ENCODE measurements at places on chromosomes 6 and 20.

DNA sequence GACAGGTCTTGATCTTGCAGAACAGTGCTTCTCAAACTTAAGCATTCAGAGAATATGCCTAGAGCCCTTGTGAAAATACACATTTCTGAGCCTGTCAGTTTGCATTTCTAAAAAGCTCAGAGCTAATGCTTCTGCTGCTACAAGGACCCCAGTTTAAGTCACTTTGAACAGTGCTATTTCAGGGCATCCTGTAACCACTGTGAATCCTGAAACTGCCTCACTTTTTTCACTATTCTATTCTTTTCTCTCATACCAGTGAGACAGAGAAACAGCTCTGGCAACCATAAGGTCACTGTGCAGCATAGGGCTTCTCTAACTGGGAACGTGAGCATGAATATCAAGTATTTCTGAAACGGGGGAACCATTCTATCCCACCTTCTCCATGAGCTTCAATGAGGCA, 51.2 kb downstream of the LGSN start:
- DNase-seq = no peak

DNA sequence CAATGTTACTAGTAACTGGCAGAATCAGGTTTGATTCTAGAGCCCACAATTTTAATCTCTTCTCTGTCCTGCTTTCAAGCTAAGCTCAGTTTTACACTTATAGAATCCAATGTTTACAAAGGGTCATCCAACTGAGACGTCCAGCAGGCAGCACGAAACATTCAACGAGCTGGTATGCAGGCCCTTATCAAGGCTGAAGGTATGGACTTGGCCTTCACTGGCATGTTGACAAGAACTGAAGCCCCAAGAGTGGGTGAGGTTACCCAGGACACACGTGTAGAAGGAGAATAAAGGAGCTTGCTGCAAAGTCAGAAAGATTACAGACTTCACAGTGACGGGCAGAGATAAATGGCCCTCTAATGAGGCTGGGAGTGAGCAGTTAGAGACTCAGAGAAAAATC, 187.4 kb downstream of the KIF16B start:
- DNase-seq = no peak

DNA sequence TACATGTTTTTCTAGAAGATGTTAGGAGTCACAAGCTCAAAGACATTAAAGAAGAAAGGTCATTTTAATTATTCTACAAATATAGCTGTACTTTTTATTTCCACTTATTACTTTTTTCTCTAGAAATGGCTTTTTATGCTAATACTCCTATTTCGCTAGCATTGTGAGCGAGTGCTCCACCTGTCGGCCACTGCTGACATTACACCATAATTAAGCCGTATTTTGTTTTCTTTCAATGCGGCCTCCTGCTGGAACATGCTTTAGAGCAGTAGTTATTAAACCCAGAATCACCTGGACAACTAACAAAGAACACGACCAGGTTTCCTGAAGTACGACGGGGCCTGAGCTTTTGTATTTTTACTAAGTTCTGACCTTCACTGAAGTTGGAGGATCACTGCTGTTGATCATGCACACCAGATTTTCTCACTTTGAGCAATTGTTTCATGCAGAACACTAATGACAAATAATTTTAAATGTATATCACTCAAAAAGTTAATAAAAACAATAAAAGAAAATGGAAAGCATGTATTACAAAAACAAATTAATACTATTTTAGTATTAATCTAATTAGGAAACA, 74.1 kb upstream of the PAK5 start:
- peak; percentile 29 for DNase-seq

GRCh38 chr6:23213193-23213592, 643.8 kb downstream of the HDGFL1 start:
- peak; percentile 6 for DNase-seq

DNA sequence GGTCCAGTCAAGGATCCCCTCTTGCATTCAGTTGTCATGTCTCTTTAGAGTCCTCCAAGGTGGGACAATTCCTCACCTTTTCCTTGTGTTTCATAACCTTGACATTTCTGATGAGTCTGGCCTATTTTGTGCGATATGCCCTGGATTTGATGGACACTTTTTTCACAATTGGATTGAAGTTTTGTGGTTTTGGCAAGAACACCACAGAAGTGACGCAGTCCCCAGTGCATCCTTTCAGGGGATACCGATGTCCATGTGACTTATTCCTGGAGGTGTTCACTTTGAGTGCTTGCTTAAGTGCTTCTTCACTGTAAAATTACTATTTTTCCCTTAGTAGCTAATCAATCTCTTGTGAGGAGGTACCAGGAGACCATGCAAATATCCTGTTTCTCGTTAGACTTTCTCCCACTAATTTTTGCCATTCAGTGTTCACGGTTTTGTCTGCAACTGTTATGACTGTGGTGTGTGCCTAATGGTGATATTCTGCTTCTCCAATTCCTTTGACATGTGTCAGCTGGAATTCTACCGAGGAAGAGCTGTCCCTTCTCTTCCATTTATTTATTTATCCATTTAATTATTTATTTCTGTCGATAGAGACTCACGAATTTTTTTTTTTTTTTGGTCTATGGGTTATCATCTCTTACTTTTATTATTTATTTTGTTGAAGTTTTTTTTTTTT, 30.8 kb downstream of the BPIFB4 start:
- no peak for DNase-seq

DNA sequence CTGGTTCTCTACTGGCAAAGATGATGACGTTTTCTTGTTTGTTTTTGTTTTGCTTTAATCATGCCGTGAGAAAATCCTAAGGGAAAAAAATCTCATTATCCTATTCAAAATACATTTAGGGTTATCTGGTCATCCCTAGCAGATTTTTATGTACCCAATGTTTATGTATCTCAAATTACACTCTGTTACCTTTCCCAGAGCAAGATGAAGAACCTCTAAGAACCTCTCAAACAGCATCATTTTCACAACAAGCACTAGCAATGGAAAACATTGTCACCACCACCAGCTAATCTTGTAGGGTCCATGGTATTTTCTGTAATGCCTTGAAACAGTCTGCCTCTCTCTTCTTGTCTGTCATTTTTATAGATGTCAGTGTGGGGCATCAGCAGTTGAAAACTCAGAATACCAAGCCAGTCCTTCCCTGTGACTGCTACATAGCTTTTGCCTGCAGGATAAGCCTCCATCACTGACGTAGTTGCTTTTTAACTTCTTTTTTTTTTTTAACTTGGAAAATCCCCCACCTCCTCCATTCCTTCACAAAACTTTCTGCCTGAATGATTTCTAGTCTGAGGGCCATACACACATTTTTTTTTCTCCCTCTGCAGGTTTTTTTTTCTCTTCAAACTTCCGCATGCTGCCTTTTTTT, 2.4 kb upstream of the SNAP25 start:
- peak; percentile 11 for DNase-seq

GRCh38 chr6:44176762-44177509, 18.3 kb downstream of the CAPN11 start:
- no peak for DNase-seq

GRCh38 chr6:146985111-146985510, 219.1 kb upstream of the STXBP5 start:
- no peak for DNase-seq

DNA sequence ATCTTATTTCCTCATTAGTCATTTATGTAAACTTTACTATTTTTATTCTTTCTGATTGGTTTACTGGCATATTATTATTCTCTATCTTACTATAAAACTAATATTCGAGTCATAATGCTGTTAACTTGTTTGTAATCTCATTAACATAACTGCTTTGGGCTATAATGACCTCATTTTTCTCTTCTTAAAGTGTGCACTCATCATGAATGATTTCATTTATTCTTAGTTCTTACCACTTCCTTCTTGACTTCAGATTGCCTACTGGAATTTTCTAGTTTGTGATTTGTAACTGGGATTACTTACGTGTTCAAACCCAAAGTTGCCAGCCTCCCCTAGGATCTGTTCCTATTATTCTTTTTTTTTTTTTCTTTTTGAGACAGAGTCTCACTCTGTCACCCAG, 91.8 kb upstream of the TNFAIP3 start:
- DNase-seq = no peak

GRCh38 chr6:37381579-37381978, 27.8 kb downstream of the RNF8 start:
- DNase-seq = peak; percentile 28

GRCh38 chr20:13009682-13010406, 1.1 kb downstream of the SPTLC3 start:
- peak; percentile 51 for DNase-seq

- no peak for DNase-seq
These were observed 36.5 kb downstream of the TGM6 start for GRCh38 chr20:2417213-2417541.

DNA sequence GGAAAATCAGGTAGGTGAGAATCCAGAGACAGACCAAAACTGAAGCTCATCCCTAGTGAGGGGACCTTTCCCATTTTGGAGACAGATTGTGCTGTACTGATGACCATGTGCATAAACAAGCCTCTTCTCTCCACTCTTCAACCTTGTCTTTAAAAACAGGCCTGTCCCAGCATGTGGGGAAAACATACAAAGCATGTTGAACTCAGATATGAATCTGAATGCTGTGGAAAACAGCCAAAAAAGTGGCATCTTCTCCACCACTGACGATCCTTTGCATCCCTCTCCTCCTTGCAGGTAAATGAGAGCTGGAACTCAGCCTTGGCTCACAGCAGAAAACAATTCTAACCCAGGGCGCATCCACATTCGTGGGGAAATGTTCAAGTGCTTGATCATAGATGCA, 123.7 kb upstream of the FOXQ1 start:
- DNase-seq = no peak

DNA sequence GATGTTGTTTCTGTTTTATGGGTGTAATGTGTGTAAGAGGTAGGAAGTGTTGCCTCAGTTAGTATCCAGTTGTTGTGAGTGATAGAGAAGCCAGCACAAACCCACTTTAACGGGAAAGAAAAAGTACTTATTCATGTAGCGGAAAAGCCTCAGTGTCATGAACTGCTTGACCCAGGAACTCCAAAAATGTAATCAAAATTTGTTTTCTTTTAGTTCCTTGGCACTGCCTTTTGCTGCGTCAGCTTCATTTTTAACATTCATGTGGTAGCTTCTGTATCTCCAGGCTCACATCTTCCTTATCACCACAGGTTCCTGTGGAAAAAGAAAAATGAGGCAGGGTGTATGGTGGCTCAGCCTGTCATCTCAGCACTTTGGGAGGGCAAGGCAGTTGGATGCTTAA, 46.4 kb upstream of the CCDC28A start:
- no peak for DNase-seq

- DNase-seq = no peak
These were observed 443.8 kb upstream of the MANEA start for GRCh38 chr6:95133578-95133977.

Measured in AG08396 (cell line).